ENCODE measurements at places on chromosomes 16 and 17.
A peak's percentile ranks its signal among the peaks of the same experiment; 100 is the strongest.

- DNase-seq = no peak
Observed at GRCh38 chr17:2213291-2213960, 90.2 kb downstream of the SMG6 start.

- DNase-seq = no peak
Observed at GRCh38 chr16:71734511-71734910, 10.0 kb upstream of the PHLPP2 start.

- DNase-seq = no peak
Observed at GRCh38 chr16:82657239-82657638, 30.5 kb downstream of the CDH13 start.

- DNase-seq = no peak
Observed at GRCh38 chr16:26710450-26710849, 356.3 kb upstream of the C16orf82 start.

GRCh38 chr17:74738051-74738996 is 1.3 kb downstream of the RAB37 start:
- DNase-seq = no peak

DNA sequence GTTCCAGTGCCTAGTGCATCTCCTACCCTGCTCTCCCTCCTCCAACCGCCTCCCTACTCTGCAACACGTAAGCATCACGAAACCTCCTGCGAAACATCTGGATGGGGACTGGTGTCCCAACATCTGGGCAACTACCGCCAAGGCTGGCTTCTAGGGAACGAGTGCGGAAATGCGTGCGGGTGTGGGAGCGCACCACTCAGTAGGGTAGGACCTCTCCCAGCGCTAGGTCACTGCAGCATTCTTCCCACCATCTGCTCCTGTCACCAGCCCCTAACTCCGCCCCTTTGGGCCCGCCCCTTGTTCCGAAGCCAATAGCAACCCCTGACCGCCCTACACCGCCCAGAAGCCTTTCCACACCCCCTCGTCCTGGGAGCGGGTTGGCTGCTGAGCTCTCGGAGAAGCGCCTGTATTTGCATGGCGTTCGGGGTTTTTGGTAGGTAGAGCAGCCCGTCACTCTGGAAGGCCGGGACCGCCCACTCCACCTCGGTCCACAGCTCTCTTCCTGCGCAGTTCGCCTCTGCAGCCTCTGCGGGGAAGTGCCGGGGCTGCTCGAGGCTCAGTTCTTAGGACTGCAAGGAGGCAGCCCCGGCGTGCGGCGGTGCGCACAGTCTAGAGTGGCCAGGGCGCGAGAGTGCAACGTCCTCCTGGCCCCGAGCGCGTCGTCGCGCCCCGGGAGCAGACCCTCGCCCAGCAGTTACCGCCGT is at the start of gene HS3ST3B1:
Gene HS3ST3B1, plus strand, starts transcription at position 507 of the 704 bp plus-strand sequence. CDS start 438 bp downstream, outside the sequence.
- DNase-seq = peak; percentile 99

DNA sequence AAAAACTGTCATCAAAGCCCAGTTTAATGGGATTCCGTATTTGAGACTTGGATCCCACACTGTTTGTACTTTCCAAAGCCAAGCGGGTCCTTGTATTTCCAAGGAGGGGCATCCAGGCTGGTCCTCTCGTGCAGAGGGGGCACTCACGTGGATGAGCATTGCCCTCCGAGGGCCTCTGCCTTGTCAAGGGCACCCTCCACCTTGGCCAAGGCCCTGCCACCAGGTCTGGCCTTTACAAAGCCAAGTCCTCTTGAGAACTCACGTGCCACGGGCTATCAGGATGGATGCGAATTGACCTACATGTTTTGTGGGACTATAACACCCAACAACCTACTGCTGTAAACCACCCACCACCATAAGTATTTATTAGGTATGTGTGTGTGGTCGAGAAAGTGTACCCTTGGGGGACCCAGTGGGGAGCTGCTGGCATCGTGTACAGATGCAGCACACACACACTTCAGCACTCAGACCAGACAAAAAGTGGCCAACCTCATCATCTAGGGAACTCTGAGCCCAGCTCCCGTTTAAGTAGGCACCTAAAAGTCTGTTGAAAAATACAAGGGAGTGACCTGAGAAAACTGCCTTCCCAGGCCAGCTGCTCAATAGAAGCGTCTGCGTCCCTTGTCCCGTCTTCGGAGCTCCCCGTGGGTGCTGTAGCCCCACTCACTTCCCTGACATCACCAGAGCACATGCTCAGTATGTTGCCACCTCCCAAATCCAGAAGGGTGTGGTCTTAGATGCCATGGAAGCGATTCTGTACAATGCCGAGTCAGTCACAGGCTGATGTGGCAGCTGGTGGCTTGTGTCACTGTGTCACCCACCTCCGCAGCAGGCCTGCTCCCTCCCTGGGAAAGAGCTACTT is 12.9 kb downstream of the MAP1LC3B start:
- DNase-seq = no peak

GRCh38 chr17:70624211-70624610 is 454.9 kb downstream of the KCNJ2 start:
- no peak for DNase-seq

GRCh38 chr17:3845291-3845620 is 790 bp downstream of the NCBP3 start:
- DNase-seq = no peak

DNA sequence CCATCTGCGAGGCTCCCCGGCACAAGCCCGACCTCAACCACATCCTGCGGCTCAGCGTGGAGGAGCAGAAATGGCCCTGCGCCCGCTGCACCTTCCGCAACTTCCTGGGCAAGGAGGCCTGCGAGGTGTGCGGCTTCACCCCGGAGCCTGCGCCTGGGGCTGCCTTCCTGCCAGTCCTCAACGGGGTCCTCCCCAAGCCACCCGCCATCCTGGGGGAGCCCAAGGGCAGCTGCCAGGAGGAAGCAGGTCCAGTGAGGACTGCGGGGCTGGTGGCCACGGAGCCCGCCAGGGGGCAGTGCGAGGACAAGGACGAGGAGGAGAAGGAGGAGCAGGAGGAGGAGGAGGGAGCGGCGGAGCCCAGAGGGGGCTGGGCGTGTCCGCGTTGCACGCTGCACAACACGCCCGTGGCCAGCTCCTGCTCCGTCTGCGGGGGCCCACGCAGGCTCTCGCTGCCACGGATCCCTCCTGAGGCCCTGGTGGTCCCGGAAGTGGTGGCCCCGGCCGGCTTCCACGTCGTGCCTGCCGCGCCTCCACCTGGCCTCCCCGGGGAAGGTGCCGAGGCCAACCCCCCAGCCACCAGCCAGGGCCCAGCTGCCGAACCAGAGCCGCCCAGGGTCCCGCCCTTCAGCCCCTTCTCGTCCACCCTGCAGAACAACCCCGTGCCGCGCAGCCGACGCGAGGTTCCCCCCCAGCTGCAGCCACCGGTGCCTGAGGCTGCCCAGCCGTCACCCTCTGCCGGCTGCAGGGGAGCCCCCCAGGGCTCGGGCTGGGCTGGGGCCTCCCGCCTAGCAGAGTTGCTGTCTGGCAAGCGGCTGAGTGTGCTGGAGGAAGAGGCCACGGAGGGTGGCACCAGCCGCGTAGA is 13.1 kb upstream of the PRR35 start:
- DNase-seq = no peak

DNA sequence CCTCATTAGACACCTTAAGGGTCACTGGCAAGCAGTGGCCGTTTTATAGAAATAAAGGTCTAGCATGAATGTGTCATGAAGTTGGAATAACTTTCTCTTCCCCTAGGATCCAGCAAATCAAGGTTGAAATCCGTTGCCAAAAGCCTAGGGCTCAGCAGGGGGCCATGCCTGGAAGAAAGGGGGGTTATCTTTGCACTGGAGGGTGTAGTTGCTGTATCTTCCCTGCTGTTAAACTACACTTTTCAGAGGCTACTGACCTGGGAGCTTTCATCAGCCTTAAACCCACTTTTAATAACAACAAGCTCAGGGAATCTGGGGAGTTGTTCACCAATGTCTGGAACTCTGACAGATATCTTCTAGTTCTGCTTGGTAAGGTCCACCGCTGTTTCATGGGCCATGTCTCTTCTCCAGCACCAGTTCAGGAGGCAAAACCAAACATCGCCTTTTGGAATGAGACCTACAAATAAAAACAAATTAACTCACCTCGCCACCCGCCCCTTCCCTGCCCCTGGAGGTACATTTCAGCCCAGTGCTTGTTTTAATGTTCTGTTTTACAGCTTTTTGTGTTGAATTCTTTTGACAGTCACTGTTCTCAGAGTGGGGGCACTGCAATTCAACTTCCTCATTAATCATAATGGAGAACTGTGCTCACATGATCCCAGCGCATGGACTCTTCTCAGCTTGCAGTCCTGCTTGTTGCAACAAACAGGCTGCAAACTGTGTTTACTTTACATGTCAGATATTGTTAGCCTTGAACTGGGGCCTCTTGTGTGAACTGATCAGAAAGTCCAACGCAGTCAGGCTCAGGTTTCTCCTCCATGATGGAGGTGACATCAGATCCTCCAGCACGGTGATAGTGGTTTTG is 508.7 kb downstream of the KCNJ2 start:
- no peak for DNase-seq

DNA sequence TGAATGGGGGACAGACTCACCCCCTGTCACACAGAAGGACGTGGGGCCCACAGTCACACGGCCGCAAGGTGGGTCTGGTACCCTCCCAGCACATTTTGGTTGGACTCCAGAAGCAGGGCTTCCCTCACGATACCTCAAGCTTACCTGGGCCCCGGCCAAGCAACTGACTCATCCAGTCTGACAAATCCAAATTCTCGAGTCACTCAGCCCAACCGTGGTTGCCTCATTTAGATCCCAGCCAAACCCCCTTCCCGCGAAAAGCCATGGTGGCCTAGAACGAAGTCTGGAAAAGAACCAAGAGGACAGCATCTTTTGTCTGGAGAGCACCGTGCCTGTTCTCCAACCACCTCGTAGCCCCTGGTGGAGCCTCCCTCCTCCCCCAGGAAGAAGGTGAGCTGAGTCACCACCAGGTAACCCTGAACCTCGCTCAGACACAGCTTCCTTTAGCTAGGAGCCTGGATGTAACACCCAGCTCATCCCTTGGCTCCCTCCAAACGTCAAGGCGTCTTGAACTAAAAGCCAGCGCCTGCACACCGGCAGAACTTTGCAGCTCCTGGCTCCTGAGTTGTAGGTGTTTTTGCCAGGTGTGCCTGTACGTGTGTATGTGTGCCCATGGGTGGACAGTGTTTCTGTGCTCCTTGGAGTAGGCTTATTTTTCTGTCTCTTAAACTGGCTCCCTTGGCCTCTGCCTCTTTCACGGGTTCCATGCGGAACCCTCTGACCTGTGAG is 78.9 kb downstream of the CMIP start:
- DNase-seq = no peak

Measured in right forelimb (tissue), 1 donor.